ENCODE measurements at places on chromosomes 2 and 18.

DNA sequence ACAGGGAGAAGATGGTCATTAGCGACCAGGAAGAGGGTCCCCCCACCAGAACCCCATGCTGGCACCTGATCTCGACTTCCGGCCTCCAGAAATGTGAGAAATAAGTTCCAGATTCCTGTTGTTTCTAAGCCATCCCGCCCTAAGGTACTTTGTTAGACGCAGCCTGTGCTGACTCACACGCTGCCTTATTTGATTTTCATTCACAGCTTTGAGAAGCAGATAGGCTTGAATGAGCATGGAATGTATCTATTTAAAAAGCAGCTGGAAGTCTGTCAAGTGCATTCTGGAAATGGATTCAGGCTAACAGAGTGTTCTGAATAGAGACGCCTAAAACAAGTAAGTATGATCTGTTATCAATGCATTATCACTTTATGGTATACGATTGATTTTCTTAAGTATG is 8.3 kb upstream of the IL1R2 start:
- DNase-seq, result no peak

- DNase-seq, result no peak
Measured at GRCh38 chr2:25912851-25913695, 34.8 kb upstream of the ASXL2 start.

GRCh38 chr2:206452242-206452641 is 8.9 kb downstream of the ADAM23 start:
- DNase-seq, result no peak

GRCh38 chr2:230312638-230313037 is 14.4 kb upstream of the SP140L start:
- no peak for DNase-seq

- DNase-seq, result no peak
Measured at GRCh38 chr2:96213379-96213778, 4.8 kb upstream of the STARD7 start.

DNA sequence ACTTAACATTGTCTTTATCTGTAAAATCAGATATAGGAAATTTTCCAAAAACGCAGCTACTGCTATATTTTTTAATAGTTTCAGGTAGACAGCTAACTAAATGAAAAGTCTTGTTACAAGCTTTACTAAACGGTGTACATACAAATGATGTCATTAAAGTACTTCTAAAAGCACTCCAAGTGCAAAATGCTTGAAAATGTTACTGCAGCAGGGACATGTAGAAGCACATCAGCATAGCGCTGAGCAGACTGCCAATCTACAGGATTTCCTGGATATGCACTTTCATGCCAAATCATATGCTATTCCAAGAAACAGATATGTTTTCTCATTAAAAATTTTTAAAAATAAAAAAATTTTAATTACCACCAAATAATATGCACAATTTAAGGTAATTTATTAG is 61.7 kb downstream of the SMAD2 start:
- no peak for DNase-seq

GRCh38 chr2:61014763-61015162 is 2.8 kb upstream of the PEX13 start:
- no peak for DNase-seq

Data from activated T-cell treated with anti-CD3 and anti-CD28 coated beads for 1 hour (primary cell).